Chondrocyte (in vitro differentiated cells): ENCODE measurements at places on chromosomes 1 and 21. TPM values are rescaled to one million over a fixed set of nuclear protein-coding genes. Genes with fewer than 3 reads are reported as not detected.

CFHR1 gene
- total RNA-seq: not detected in 3 replicates

LCA5L gene
- 0.56 to 2.4 TPM (median 0.92 TPM) in 3 replicates for total RNA-seq

BMP8A gene
- 0.12 TPM in 1 of 3 replicates, not detected in the others for total RNA-seq

NPL gene
- total RNA-seq: 2.3 to 5.0 TPM (median 4.3 TPM) in 3 replicates

OR2AK2 gene
- not detected in 3 replicates for total RNA-seq

SLFNL1 gene
- total RNA-seq: 0.25 to 0.48 TPM in 2 of 3 replicates, not detected in the other

SLC66A1 gene
- total RNA-seq: 15.7 to 20.1 TPM (median 18.8 TPM) in 3 replicates

EFNA1 gene
- total RNA-seq: 10.9 to 27.6 TPM (median 12.6 TPM) in 3 replicates

RGSL1 gene
- total RNA-seq: not detected in 3 replicates
